Left hindlimb (tissue), 1 donor: ENCODE measurements at places on chromosomes 4 and X.

- DNase-seq, result no peak
These were observed 263.9 kb upstream of the CXXC4 start for GRCh38 chr4:104758574-104758973.

- no peak for DNase-seq
These were observed 71.0 kb downstream of the RAPGEF2 start for GRCh38 chr4:159173886-159174285.

- DNase-seq, result no peak
These were observed 2212.0 kb downstream of the PCDH7 start for GRCh38 chr4:32932156-32932555.

DNA sequence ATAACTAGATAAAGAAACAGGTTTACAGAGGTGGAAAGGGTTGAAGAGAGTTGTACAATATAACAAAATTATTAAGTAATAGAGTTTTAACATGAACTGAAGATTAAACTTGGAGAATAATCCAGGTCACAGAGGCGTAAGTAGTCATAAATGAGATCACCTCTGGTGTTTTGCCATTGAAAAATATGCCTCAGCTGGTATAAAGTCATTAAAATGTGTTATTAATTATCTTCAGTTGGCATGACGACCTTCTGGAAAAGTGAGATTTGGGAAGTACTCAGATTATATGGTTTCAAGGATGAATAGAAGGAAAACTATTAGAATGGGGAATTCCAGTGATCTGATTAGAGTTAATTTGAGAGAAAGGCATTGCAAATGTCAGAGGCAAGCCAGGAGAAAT is 237.5 kb upstream of the ANXA10 start:
- no peak for DNase-seq

GRCh38 chr4:133624744-133625143 is 475.6 kb downstream of the PCDH10 start:
- DNase-seq, result no peak

DNA sequence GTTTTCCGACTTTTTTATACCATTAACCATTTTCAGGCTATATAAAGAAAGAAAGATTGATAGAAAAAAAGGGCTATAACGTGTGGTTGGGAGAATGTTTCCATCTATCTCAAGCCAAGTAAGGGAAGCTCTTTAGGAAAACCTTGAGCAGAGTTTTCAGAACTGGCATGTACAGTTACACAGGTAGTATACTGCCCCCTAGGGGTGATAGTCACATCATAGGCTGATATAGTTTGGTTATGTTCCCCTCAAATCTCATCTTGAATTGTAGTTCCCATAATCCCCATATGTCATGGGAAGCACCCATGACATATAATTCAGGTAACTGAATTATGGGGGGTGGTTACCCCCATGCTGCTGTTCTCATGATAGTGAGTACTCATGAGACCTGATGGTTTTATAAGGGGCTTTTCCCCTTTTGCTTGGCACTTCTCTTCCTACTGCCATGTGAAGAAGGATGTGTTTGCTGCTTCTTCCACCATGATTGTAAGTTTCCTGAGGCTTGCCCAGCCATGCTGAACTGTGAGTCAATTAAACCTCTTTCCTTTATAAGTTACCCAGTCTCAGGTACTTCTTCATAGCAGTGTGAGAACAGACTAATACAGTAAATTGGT is 186.8 kb downstream of the TMA16 start:
- DNase-seq, result no peak

DNA sequence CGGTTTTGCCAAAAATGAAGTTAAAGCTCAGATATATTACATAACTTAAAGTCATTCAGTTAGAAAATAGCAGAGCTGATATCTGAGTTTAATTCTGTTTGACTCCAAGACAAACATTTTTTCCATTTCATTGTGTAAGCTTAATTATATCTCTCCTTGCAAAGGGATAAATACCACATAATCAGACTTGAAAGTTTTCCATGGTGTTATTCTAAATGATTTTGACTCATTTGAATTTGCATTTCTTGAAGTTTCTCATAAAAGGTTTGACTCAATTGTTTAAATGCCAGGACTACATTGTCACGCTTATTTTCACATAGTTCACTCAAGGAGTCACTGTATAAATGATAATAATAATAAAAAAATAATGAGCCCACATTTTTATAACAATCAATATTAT is 39.4 kb upstream of the DDX60 start:
- DNase-seq, result no peak

DNA sequence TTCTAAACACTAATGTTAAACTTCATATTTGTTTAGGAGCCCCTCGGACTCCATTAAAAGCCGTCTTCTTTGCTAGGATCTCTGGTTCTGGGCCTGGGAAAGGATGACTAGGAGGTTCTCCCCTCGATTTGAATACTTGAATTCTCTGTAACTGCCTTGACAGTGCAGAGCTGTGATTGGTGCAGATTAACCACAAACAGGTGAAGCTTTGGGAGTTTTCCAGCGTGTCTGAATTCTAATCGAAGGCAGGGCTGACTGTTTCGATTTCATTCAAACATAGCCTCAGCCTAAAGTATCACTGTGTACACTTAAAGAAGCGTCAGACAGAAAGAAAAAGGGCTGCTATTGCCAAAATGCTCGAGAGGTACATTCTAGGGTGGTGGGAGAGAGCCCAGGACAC is 29.0 kb downstream of the TFDP3 start:
- no peak for DNase-seq

GRCh38 chr4:161314371-161314770 is 849.4 kb downstream of the FSTL5 start:
- no peak for DNase-seq

- no peak for DNase-seq
These were observed 37.2 kb upstream of the MGST2 start for GRCh38 chr4:139628184-139629012.

DNA sequence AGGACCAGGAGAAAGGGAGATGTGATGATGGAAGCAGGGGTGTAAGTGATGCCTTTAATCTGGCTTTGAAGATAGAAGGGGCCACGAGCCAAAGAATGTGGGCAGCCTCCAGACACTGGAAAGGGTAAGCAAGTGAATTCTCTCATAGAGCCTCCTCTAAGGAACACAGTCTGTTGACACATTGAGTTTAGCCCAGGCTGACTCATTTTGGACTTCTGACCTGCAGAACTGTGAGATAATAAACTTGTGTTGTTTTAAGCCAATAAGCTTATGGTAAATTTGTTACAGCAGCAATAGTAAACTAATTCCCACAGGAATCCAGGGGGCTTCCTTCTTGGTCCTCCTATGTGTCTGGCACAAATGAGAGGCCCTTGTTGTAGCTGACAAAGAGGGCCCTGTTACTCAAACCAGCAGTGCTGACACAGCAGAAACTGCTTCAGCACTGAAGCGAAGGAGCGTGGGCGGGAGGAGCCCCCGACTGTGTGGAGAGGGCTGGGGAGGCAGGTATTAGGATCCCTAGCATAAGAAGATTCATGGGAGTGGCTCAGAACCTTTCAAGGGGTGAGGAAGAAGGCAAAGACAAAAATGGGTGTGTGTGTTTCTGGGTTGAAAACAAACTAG is 268.7 kb downstream of the NR3C2 start:
- DNase-seq, result no peak

- DNase-seq, result no peak
These were observed 243.4 kb upstream of the GK2 start for GRCh38 chr4:79651456-79651855.

- no peak for DNase-seq
These were observed 256.8 kb upstream of the VCX start for GRCh38 chrX:7586126-7586525.

DNA sequence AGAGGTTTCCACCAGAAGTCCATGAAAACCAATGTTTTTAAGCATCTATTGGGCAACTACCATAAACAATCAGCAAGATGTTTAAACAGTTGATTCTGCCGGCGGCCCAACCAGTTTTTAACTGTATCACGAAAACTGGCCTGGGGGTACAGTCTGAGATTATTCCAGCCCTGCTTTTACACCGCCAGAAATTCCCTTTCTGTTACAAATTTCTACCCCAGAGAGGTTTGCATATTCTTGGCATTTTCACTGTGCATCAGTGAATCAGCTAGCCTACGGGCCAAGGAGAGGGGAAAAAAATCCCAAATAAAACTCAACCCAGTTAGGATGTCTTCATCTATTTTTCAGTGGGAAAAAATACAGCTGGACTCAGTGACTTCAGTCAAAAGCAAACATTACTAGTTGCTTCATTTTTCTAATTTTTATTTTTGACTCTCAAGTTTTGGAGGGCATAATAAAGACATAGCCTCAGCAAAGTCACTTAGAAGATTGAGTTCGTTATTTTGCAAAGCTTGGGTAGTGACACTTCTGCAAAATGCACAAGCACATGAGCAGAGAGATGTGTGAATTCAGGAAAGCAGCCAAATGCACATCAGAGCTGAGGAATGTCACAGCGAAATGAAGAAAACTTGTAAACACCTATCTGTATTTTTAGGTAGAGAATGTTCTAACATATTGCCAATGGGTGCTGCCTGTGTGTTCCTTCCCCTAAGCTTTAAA is 167.8 kb upstream of the GK2 start:
- no peak for DNase-seq

GRCh38 chr4:37555322-37555721 is 130.9 kb downstream of the RELL1 start:
- DNase-seq, result no peak

DNA sequence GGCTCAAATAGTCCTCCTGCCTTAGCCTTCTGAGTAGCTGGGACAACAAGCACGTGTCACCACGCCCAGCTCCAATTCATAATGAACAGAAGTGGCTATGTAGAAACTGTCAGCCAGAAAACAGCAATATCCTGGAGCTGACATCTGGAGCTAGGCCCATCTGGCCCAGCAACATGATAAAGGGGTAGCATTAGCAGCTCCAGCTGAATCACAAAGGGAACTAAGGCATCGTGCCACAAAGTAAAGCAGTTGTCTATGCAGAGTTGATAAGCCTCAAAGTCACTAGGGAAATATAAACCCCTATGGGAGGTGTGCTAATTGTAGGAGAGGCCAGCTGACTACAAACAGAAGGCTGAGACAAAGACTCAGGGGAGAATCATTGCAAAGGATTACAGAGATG is 270.5 kb upstream of the GPC4 start:
- no peak for DNase-seq

DNA sequence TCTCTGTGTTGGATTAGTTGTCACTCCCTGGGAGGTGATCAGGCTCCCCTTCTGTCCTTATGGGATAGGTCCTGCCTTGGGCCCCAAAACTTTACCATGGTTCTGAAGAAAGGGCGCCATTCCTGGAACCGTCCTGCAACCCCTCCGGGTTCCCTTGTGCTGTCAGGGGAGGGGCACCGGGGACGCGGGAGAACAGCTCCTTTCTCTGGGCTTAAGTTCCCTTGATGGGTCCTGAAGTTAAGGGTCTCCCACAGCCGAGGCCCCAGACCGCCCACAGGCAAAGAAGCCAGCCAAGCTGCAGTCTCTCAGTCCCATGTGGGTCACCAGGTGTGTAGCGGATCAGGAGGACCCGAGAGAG is 44.8 kb downstream of the UGT2A3 start:
- no peak for DNase-seq

GRCh38 chr4:143178923-143179322 is 5.8 kb upstream of the USP38 start:
- no peak for DNase-seq

DNA sequence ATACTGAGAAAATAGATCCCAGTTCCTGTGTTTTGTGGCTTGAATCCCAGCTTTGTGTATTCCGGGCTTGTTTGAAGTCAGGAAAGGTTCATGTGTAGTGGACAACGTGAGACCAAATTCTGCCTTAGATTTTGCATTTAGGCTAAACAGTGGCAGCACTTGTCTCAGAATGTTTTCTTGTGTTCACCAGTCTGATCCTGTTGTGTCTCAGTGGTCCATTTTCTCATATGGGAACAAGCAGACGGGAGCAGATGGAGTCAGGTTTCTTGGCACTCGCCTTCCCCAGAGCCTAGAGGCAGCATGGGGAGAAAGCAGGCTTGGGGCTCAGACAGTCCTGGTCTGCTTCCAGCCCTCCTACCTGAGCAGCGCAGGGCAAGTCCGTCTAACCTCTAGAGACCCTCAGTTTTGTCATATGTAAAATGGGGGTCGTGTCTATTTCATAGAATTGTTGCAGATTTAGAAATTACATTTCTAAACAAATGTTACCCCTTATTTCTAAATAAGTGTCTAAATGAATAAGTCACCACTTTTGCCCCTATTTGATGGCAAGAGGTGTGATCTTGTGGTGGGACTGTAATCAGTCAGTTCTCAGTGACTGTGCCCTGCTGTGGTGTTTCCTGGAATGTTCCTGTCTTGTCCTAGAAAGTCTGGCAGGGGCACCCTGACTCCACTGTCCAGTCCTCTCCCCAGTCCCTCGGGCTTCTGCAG is 28.3 kb upstream of the MSANTD1 start:
- DNase-seq, result no peak

DNA sequence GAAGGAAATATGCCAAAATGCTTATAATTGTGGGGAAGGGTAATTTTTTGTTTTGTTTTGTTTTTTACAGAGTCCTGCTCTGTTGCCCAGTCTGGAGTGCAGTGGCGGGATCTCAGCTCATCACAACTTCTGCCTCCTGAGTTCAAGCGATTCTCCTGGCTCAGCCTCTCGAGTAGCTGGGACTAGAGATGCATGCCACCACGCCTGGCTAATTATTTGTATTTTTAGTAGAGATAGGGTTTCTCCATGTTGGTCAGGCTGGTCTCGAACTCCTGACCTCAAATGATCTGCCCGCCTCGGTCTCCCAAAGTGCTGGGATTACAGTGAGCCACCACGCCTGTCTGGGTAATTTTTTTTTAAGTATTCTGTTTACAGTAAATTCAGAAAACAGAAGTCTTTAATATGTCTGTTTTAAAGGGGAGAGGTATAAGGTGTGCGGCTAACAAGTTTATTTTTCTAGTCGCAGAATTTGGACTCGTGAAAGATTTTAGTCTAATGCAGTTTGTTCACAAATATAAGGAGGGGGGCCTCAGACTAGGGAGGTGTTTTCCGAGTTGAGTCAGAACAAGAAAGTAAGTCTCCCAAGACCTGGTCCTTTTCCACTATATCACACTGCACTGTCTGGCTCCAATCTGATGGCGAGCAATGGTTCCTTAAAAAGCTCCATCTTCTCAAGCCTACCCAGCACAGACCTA is 1.5 kb downstream of the ACSL1 start:
- no peak for DNase-seq
